ENCODE measurements at places on chromosomes 1 and 21. TPM values are rescaled to one million over a fixed set of nuclear protein-coding genes. Genes with fewer than 3 reads are reported as not detected.

- DNase-seq, result no peak
- peaks cover 3% of the 10 kb centered on the region for H3K4me1 ChIP-seq
- H3K36me3 ChIP-seq, result no peaks in the 10 kb centered on the region
- no peak overlapping the region for H3K4me3 ChIP-seq
- H3K27ac ChIP-seq, result no peak overlapping the region
These were observed 27.4 kb upstream of the KIRREL1 start for GRCh38 chr1:157966031-157966537.

- peak overlapping the region; percentile 85 for H3K4me3 ChIP-seq
- H3K27ac ChIP-seq, result no peak overlapping the region
- no peaks in the 10 kb centered on the region for H3K27me3 ChIP-seq
- DNase-seq, result no peak
These were observed 1.5 kb downstream of the ERI3 start for GRCh38 chr1:44353604-44354003.

ATAD3A gene
- total RNA-seq, result 26.2 TPM

S100A14 gene
- total RNA-seq, result not detected

GRCh38 chr1:230186003-230186863 is 119.2 kb downstream of the GALNT2 start:
- peak overlapping the region; percentile 3 for H3K27ac ChIP-seq
- peaks cover 6% of the 10 kb centered on the region for H3K36me3 ChIP-seq
- no peak overlapping the region for H3K4me3 ChIP-seq
- H3K27me3 ChIP-seq, result no peaks in the 10 kb centered on the region
- DNase-seq, result no peak
- H3K4me1 ChIP-seq, result peaks cover 33% of the 10 kb centered on the region

GRCh38 chr1:46647611-46648010 is 20.6 kb downstream of the ATPAF1 start:
- H3K27me3 ChIP-seq, result no peaks in the 10 kb centered on the region
- H3K36me3 ChIP-seq, result peaks cover 48% of the 10 kb centered on the region
- DNase-seq, result no peak

- H3K27ac ChIP-seq, result no peak overlapping the region
- H3K4me1 ChIP-seq, result peaks cover 10% of the 10 kb centered on the region
- H3K36me3 ChIP-seq, result no peaks in the 10 kb centered on the region
- peak overlapping the region; percentile 21 for H3K4me3 ChIP-seq
These were observed 1.6 kb upstream of the KCND3 start for GRCh38 chr1:111990878-111991718.
